Activated CD4-positive, alpha-beta T cell treated with anti-CD3 and anti-CD28 coated beads for 1 hour (primary cell): ENCODE measurements at places on chromosomes 6 and 20.

DNA sequence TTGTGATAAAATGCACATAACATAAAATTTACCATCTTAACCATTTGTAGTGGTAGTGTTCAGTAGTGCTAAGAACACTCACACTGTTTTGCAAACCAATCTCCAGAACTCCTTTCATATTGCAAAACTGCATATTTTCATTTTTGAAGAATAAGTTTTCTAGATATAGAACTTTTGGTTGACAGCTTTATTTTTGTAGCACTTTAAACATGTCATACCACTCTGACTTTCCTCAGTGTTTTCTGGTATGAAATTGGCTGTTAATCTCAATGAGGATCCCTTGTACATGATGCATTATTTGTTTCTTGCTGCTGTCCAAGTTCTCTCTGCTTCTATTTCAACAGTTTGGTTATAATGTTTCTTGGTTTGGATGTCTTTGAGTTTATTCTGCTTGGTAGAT lies 45.1 kb upstream of the MICB start:
- no peak for DNase-seq

- DNase-seq = no peak
Observed at GRCh38 chr20:57514273-57514751, 10.6 kb downstream of the CTCFL start.

DNA sequence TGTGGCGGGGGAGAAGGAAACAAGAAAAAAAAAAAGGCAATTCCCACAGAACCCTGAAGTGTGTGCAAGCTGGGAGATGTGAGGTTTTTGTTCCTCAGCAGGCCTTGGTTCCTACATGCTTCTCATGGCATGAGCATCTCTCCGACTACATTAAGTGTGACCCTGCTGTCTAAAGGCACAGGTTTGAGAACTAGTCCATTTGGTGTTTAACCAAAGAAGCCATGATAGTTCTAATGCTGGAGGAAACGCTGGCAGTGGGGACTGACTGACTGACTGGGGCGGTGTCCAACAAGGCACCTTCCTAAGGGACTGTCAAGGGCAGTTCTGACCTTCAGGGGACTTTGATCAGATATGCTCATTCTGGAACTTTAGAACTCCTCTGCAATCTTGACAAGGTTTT lies 3.8 kb downstream of the TXNDC5 start:
- DNase-seq = no peak

DNA sequence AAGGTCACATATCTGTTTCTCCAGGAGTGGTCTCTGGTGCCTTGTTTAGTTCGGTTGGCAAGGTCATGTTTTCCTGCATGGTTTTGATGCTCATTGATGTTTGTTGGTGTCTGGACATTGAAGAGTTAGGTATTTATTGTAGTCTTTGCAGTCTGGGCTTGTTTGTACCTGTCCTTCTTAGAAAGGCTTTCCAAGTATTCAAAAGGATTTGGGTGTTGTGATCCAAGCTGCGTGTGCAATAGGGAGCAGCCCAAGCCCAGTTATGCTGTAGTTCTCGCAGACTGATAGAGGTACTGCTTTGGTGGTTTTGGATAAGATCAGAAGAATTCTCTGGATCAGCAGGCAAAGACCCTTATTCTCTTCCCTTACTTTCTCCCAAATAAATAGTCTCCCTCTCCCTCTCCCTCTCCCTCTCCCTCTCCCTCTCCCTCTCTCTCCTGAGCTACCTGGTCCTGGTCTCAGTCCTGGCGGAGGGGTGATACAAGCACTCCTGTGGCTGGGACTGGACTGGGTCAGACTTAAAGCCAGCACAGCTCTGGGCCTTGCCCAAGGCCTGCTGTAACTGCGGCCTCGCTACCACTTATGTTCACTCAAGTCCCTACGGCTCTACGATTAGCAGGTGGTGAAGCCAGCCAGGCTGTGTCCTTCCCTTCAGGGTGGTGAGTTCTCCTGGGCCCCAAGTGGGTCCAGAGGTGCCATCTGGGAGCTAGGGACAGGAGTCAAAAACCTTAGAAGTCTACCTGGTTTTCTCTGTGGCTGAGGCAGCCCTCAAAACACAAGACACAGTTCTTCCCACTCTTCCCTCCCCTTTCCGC lies 27.3 kb upstream of the GRM4 start:
- DNase-seq = no peak

- no peak for DNase-seq
Observed at GRCh38 chr6:157144859-157145568, 178.3 kb downstream of the TMEM242 start.

- no peak for DNase-seq
Observed at GRCh38 chr20:22352019-22352418, 232.4 kb downstream of the FOXA2 start.

DNA sequence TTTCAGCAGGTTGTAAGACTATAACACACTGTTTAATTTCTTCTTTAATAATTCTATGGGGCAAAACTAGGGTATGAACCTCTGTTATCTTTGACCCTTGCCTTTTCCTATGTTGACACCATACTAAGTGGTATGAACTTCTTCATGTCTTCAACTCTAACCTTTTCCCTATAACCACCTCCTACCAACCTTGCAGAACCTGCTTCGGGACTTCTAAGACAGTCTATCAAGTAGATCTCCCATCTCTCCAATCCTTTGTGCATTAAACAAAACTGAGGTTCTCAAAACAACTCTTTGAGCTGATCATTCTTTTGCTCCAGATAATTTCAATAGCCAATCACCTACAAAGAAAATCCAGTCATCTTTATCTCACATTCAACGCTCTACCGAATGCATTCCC lies 23.4 kb downstream of the SNAP91 start:
- DNase-seq = no peak

DNA sequence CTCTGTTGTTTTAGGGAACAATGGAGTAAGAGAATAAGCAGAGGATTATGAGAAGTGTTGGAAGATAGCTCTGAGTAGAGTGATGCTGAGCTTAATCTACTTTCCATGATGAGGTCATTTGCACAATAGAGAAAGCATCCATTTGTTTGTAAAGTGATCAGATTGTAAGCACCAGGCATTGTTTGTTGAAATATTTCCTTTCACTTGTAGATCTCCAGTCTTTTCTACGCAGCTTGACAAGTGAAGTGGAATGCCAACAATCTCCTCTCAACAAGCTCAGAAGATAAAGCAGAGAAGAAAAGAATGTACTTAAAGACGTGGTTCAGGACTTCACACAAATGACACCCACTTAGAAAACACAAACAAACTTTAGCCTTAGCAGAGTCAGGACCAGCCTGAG lies 80.1 kb upstream of the MARCKS start:
- no peak for DNase-seq

DNA sequence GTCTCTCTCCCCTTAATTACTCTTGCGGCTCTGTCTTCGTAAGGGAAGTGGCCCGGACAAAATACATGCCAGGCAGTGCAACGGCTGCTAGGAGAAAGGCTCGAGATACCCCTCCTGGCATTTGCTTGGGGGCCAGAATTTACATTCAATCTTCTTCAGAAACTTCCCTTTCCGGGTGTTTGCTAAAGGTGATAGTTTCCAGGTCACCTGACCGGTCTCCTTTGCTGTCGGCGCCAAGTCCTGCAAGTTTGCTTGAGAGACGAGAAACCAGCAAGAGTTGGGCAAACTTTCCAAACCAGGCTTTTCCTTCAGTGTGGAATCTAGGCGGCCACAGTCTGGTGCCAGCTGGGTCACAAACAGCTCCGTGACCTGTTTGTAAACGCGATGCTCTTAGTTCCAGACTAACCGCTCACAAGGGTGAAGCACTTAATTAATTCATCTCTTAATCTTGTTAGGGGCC lies 563 bp upstream of the SRSF3 start:
- no peak for DNase-seq

GRCh38 chr6:34938268-34938667 lies 49.2 kb downstream of the ANKS1A start:
- DNase-seq = no peak

DNA sequence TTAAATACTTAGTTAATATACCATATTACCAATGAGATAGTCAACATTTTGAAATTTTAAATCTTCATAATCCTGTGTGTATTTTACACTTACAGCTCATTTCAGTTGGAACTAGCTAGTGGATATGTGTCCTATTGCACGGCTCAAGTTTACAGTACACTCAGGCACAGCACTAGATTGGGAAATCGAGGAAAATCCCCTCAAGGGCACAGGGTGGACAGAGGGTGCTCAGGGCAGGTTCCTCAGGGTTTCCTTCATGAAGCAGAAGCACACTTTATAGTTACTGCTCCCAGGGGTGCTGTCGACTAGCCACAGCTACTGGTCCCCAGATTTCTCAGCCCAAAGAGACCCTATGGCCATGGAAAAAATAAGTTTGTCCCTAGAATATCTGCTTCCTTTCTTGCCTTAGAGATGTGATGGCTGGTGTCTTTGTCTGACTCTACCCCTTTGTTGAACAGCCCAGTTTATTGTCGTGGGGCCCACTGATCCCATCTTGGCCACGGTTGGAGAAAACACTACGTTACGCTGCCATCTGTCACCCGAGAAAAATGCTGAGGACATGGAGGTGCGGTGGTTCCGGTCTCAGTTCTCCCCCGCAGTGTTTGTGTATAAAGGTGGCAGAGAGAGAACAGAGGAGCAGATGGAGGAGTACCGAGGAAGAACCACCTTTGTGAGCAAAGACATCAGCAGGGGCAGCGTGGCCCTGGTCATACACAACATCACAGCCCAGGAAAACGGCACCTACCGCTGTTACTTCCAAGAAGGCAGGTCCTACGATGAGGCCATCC lies 1.5 kb downstream of the BTN2A1 start:
- DNase-seq = no peak

- no peak for DNase-seq
Observed at GRCh38 chr20:32232326-32232886, 24.7 kb downstream of the POFUT1 start.

DNA sequence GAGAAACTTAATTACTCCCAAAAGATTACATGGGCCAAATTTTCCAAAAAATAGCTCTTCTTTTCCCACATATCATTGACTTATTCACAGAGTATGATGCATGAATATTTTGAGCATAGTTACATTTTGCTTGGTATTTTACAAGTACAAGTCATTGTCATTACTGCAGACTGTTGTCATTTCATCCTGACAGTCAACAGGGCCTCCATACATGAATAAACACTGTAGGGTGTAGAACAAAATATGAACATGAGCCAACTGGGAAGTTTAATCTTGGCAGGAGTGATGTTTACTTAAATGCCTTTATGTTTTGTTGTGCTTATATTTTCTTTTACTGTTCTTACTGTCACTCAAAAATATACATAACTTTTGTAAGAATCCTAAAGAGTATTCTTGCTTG lies 340.7 kb downstream of the ADGRB3 start:
- DNase-seq = no peak

DNA sequence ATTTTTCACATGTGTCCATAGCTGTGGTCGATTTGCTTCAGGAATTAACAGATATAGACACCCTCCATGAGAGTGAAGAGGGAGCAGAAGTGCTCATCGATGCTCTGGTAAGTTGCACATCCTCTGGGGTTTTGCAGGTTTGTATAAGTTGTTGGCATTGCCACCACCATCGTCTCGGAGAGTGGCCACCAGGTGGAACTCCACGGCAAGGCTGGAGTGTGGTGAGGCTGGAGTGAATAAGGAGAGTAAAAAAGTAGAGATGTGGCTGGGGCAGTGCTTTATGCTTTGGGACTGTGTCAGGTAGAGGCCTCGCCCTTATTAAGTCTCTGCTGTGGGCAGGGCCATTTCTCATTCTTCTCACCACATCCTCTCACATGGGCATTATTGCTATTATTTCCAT lies 63.7 kb downstream of the CTNNBL1 start:
- no peak for DNase-seq

- no peak for DNase-seq
Observed at GRCh38 chr20:2706688-2707352, 14.2 kb downstream of the EBF4 start.

- DNase-seq = no peak
Observed at GRCh38 chr6:38644951-38645350, 5.2 kb upstream of the BTBD9 start.

DNA sequence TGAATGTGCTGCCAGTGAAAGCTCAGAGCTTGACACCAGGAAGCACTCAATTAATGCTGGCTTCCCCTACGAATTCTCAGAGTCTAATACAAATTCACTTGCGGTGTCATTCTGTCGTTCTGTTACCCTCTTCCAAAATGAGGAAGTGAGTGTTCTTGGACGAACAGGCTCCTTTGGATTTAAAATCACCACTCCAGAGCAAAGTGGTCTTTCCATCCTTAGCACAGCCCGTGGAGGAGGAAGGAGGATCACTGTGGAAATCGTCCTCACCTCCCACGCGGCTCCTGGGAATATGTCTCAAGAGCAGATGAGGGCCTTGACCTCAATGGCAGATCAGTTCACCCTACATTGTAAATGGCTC lies 41.7 kb downstream of the RIOK1 start:
- DNase-seq = no peak

GRCh38 chr6:134145786-134146185 lies 93.4 kb upstream of the SLC2A12 start:
- DNase-seq = no peak

GRCh38 chr6:74087899-74088298 lies 391.9 kb downstream of the CD109 start:
- no peak for DNase-seq

GRCh38 chr6:41774841-41775240 lies 4.9 kb downstream of the FRS3 start:
- no peak for DNase-seq

DNA sequence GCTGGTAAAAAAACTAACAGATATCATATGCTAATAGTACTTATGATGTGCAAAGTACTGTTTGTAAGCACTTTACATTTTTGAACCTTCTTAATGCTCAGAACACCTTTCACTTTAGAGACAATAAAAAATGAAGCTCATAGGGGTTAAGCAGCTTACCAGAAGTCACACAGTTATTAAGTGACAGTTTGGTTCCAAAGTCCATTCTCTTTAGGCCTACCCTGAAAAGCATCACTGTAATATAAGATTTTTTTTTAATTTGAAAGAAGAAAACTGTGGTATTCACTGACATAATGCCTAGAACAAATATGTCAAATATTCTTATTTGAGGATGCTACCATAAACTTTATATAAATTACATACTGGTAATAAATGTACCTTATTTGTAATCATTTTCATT lies 127.6 kb upstream of the RUNX2 start:
- DNase-seq = no peak

- no peak for DNase-seq
Observed at GRCh38 chr6:97059473-97059872, 134.9 kb downstream of the KLHL32 start.

DNA sequence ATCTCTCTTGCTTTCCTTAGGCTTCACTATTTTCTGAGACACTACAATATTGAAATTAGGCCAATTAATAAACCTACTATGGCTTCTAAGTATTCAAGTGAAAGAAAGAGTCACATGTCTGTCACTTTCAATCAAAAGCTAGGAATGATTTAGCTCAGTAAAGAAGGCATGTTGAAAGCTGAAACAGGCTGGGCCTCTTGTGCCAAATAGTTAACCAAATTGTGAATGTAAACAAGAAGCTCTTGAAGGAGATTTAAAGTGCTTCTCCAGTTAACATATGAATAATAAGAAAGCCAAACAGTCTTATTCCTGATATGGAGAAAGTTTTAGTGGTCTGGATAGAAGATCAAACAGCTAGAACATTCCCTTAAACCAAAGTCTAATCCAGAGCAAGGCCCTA lies 236.3 kb downstream of the OTOR start:
- DNase-seq = no peak

GRCh38 chr6:113031591-113032238 lies 684.6 kb downstream of the RFPL4B start:
- DNase-seq = no peak

GRCh38 chr6:35085359-35086281 lies 55.5 kb downstream of the TCP11 start:
- peak; percentile 2 for DNase-seq

GRCh38 chr6:69378326-69378725 lies 418.5 kb downstream of the LMBRD1 start:
- DNase-seq = no peak
